Stimulated activated CD8-positive, alpha-beta memory T cell treated with anti-CD3 and anti-CD28 coated beads, Interleukin-4, amount 100 ng/mL, for 1 hour (primary cell): ENCODE measurements at places on chromosomes 2 and 18.

GRCh38 chr2:47300609-47301276 lies 102.2 kb upstream of the MSH2 start:
- DNase-seq, result no peak

DNA sequence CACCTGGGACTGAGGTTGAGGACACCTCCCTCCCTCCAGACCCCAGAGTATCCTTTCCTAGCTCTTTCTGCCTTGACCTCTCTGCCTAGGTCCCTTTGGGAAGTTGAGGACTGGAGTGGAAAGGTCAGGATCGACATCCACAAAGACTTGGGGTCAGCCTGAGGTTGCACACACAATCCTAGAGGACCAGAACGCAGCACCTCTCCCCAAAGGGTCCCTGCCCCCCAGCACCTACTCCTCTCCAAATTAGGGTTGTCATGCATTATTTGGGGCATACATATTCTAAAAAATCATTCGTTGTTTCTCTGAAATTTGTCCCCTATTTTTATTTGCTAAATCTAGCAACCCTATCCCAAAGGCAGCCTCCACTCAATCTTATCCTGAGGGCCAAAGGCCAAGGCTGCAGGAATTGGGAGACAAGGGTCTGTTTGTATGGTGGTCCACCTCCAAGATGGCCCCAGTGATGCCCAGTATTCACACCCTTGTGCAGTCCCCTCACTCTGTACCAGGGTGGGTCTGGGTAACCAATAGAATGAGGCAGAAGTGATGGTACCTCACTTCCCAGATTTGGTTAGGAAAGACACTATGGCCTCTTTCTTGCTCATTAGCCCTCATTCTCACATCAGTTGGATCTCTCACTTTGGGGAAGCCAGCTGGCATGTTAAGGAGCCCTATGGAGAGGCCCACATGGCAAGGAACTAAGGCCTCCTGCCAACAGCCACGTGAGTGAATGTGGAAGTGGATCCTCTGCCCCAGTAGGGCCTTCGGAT lies 3.5 kb upstream of the CHRNG start:
- DNase-seq, result no peak

DNA sequence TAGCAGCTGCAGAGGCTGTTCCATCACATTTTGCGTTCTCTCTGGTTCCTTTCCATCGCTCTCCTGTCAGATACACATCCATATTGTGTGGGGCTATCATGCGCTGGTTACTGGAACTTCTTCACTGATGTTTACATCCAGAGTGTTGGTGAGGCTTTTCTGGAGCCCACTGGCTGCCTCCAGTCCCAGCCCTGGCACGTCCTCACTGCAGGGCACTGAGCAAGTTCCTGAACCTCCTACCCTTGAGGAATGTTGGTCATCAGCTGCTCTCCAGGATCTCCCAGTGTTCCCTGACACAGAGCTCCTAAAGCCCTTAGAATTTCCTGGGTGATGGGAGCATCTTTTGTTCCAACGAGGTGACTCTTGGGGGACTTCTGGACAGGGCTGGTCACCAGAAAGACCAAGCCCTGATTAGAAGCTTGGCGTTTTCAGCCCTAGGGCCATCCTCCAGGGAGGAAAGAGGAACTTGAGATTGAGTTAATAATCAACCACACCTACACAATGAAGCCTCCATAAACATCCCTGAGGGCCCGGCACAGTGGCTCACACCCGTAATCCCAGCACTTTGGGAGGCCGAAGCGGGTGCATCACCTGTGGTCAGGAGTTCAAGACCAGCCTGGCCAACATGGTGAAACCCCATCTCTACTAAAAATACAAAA lies 81.3 kb downstream of the TFCP2L1 start:
- DNase-seq, result no peak

DNA sequence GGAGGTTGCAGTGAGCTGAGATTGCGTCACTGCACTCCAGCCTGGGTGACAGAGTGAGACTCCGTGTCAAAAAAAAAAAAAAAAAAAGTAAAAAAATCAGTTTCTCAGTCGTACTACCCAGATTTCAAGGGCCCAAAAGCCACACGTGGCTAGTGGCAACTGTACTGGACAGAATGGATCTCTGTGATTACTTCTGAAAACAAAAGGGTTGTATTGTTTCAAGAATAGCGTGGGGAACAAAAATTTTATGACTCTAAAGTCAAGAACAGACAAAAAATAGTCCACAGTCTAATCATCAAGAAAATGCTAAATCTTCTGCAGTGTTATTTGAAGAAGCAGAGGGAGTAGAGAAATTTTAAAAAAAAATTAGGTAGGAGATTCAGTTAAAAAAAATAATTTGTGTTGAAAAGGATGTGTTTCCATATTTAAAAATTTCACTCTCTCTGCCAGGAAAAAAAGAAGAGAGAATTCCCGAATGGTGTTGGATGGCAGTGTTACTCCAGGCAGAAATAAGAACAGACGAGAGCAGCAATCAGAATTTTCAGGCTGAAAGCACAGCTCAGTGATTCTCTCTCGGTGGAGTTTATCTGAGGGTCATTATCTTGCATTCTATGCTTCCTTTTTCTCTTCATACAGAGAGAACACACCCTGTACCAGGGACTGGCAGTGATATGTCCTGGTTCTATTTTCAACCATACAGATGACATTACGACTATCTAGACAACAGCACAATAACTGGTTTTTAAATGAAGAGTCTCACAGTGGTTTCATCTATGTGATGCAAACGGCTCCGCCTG lies 61.8 kb downstream of the CABYR start:
- DNase-seq, result no peak

DNA sequence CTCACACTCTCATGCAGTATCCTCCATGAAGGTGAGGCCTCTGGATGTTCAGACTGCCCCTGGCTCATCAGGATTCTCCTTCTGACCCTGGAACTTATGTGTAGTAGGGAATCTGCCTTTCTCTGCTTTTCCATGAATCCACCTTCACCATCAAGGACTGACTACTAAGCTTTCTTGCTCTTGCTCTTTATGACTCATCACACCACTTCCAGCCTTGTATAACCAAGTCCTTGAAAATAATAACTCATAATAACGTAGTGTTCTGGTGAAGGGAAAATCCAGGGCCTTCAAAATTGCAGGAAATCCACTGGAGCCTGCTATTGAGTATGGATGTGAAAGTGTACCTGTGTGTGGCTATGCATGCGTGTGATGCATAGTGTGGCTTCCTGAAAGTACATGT lies 11.3 kb upstream of the KCNS3 start:
- DNase-seq, result no peak

GRCh38 chr2:75102011-75102410 lies 97.3 kb downstream of the TACR1 start:
- DNase-seq, result no peak

DNA sequence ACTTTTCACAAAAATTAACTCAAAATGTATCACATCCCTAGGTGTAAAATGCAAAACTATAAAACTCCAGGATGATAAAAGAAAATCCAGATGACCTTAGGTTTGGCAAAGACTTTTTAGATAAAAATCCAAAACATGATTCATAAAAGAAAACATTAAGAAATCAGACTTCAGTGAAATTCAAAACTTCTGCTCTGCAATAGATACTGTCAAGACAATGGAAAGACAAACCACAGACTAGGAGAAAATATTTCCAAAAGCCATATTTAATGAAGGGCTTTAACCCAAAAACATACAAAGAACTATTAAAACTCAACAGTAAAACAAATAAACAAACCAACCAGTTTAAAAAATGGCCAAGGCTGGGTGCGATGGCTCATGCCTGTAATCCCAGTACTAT lies 173.6 kb upstream of the SPOPL start:
- DNase-seq, result no peak

DNA sequence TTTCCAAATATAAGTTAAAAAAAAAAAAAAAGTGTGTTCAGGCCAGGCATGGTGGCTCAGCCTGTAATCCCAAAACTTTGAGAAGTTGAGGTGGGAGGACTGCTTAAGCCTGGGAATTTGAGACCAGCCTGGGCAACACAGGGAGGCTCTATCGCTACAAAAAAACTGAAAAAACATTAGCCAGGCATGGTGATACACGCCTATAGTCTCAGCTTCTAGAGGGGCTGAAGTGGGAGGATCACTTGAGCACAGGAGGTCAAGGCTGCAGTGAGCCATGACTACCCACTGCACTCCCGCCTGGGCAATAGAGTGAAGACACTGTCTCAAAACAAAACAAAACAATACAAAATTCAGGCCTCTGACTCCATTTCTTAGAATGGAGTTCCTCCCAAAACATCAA lies 9.2 kb downstream of the USP37 start:
- no peak for DNase-seq

DNA sequence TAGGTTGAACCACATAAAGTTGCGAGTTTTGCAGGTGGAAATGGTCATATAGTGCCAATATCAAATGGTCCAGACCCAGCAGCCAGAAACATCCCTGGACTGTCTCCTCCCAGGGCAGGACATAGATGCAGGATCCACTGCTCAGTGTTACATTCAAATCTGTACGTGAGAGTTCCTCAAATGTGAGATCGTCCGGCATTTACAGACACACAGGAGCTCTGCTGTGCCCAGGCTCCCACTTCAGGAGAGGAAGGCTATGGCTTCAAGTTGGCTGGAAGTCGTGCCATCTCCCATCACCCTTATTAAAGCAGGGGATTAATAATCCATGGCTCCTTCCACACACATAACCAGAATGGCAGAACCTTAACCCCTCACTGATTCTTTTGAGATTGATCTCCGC lies 688.2 kb upstream of the HS6ST1 start:
- DNase-seq, result no peak

DNA sequence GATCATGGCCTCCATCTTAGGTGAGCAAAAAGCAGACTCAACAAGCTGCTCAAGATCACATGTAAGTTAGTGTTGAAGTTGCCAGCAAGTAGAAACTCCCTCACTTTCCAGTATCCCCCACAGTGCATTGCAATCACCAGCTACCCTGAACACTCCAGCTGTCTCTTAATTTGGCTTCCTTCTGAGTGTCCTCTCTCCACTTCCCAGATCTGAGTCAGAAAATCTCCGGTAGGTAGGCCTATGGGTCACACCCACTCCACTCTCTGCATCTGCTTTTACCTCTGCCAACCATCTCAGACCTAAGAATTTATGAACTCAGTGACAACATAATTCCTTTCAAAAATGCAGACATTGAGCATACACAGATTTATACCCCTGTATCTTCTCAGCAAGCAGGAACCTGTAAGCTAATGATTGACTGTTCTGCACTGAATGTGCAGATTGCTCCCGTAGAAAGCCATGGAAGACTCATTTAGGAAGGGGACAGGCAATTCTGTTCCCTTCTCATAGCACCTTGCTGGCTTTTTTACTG lies 656.9 kb downstream of the EPHA4 start:
- no peak for DNase-seq

- DNase-seq, result no peak
Measured at GRCh38 chr2:54059504-54059903, 55.9 kb upstream of the ACYP2 start.

- DNase-seq, result no peak
Measured at GRCh38 chr2:129178356-129178755, 801.1 kb upstream of the RAB6C start.

DNA sequence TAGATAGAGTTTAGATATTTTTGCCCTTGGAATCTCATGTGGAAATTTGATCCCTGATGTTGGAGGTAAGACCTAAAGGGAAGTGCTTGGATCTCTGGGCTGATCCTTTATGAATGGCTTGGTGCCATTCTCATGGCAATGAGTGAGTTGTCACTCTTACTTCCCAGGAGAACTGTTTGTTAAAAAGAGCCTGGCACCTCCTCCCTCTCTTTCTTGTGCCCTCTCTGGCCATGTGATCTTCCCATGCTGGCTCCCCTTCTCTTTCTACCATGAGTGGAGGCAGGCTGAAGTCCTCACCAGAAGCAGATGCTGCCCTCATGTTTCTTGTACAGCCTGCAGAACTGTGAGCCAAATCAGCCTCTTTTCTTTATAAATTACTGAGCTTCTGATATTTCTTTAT lies 276.9 kb downstream of the ZNF804A start:
- no peak for DNase-seq

- no peak for DNase-seq
Measured at GRCh38 chr2:80059447-80059846, 245.1 kb downstream of the LRRTM1 start.

DNA sequence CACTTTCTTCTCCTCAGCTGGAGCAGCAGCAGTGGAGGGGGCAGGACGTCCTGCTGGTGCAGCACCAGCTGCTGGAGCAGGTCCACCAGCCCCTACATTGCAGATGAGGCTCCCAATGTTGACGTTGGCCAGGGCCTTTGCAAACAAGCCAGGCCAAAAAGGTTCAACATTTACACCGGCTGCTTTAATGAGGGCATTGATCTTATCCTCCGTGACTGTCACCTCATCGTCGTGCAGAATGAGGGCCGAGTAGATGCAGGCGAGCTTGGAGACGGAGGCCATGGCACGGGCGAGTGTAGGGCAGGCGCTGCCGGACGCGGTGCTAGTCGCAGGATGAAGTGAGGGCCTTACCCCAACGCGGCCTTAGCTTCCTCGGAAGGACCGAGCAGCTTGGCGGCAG lies 12.5 kb downstream of the HOXD1 start:
- DNase-seq, result no peak

GRCh38 chr2:15195813-15196212 lies 365.3 kb downstream of the NBAS start:
- DNase-seq, result no peak

DNA sequence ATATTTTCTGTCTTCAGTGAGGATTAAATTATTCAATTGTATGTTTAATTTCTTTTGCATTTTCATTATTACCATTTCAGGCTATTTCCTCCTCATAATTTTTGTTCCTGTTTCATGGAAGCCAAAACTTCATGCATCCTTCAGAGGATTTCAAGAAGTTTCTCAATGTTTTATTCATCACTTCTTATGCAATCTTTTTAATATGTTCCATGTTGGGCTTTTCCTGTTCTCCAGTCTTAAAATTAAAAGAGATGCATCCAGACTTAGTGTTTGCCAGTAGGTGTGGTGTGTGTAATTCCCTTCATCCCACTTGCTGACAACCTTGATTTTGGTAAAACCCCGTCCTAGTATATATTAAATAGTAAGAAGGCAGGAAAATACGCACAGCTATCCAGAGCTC lies 190.0 kb downstream of the EN1 start:
- DNase-seq, result no peak

GRCh38 chr2:16152071-16152927 lies 211.9 kb downstream of the MYCN start:
- DNase-seq, result no peak

- DNase-seq, result no peak
Measured at GRCh38 chr2:42933824-42934254, 141.5 kb upstream of the HAAO start.

DNA sequence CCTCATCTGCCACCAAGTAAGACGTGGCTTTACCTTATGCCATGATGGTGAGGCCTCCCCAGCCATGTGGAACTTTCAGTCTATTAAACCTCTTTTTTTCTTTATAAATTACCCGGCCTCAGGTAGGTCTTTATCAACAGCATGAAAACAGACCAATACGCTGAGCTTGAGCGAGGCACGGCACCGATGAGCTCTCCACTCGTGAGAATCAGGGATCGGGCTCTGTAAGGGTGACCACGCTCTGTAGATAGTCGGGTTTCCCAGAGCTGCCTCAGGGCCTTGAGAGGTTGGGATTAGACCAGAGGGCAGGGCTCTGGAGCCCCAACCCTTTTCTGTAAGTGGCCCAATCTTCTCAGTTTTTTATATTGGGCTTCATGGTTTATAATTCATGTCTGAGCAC lies 360.3 kb upstream of the MYT1L start:
- DNase-seq, result no peak

GRCh38 chr2:14827226-14828023 lies 194.9 kb downstream of the LRATD1 start:
- DNase-seq, result no peak

- DNase-seq, result no peak
Measured at GRCh38 chr2:239475161-239476028, 74.6 kb upstream of the HDAC4 start.
